Nephron progenitor cell (in vitro differentiated cells): ENCODE measurements at places on chromosomes 5 and 9.

DNA sequence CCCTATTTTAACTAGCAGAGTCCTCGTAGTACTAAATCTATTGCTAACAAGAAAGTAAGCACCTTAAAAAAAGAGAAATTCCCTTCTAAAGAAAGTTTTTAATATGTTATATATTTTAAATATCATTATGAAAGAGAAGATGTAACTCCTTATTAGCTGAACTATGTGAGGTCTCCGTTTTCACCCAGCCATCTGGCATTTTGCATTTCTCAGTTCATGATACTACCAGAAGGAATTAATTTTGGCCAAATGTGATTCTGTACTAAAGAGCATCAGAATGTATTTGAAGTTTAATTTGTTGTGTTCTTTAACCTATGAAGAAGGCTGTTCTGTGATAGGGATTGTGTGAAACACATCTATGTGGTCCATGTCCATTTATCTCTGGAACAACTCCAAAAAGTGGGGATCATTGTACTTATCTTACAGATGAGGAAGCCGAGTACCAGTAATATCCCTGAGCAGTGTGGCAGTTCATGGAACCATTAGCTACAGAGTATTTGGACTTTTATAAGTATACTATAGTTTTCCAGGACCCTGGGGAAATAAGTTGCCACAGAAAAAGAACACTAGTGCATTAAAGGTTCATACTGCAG, 29.8 kb downstream of the TNFAIP8 start:
- DNase-seq: no peak

DNA sequence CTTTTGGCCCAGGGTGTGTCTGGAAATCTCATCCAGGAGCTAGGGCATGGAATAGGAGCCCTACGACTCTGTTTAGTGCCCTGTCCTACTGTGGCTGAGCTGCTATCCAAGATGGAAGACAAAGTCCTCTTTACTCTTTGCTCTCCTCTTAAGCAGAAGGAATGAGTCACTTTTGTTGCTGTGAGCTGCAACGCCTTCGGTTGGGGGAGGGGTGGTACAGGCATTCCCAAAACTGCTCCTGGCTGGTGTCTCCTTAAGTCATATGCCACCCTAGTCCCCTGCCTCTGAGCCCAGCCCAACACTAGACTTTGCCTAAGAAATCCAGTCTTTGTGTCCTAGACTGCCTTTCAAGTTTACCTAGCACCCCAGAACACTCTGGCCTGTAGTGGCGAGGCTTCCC, 99.9 kb downstream of the PRR16 start:
- no peak for DNase-seq

- no peak for DNase-seq
Measured at GRCh38 chr5:122741681-122742080, 33.2 kb upstream of the SNX2 start.

- DNase-seq: no peak
Measured at GRCh38 chr9:138077126-138077525, 199.5 kb downstream of the CACNA1B start.

GRCh38 chr9:94974154-94974879, 247.8 kb downstream of the AOPEP start:
- DNase-seq: no peak

DNA sequence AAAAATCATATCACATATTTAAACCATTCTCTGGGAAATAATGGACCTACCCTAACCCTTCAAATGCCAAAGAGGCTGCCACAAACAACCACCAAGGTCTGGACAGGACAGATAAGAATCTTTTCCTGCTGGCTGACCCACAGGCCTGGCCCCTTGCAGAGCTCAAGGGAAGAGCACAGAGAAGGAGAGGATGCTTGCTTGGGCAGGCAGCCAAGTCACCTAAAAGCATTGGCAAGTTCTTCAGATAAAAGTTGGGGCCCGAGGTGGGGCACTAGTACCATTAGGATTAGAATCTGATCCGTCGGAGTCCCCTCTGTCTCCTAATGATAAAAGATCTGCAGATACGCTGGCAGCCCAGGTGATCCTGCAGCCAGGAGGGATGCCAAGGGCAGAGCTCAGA, 176.6 kb downstream of the GABBR2 start:
- DNase-seq: no peak

DNA sequence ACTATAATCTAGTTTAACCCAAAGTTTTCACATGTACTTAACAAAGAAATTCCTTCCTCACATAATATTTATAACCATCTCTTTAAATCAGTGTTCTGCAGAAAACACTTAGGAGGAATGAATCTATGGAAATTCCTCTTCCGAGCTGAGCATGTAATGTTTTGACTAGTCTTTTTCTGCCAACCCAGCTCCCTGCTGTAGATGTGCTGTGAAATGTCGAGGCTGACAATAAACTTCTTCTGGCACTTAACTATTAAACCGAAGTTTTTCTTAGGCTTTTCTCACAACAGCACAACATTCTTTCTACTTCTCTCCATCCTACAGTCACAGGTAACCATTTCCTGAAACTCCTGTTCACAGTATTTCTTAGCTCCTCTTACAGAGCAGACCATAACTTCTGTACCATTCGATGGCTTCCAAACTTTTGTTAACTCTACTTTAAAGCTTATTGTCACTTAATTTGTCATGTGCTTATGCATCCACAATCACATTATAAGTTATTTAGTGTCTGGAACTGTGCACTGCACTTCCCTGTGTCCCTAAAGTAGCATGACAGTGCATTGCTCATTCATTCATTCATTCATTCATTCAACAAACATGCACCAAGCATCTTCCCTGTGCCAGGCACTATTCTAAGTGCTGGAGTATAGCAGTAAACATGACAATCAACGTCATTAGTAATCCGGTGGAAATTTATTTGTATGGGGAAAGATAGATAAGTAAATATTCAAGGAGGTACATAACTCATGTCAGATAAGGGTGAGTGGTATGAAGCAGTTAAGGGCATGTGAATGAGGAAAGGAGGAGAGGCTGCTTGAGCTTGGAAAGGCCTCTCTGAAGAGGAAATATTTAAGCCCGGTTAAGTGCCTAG, 54.6 kb downstream of the TSSK1B start:
- no peak for DNase-seq

GRCh38 chr9:37408933-37409710, 13.4 kb upstream of the GRHPR start:
- no peak for DNase-seq
